ENCODE measurements at places on chromosomes 6 and 20.

- no peak for DNase-seq
Measured at GRCh38 chr6:107495971-107496370, 6.1 kb downstream of the SOBP start.

DNA sequence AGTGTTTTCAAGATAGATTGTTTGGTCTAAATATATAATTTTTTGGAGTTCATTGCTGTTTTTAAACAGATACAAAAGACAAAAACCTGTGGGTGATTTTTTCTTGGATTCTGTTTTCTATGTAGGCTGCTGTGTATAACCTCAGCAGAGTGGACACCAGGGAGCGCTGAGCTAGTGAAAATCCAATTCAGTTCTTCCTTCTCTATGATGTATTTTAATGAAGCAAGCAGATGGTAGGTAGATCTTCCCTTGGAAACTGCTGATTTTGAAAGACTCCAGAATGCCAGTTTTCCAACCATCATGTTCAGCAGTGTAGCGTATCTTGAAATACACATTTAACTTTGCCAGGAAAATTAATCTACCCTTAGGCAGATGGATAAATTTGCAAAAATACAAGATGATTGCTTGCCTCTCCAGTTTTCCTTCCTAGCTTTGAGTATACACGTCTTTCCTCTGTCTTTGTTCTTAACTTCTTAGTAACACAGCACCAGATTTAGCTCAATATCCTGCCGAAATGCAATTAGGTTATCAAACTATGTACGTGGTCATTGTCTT lies 178.0 kb downstream of the PHF3 start:
- no peak for DNase-seq

GRCh38 chr20:53202777-53203176 lies 230.6 kb downstream of the TSHZ2 start:
- DNase-seq = no peak

DNA sequence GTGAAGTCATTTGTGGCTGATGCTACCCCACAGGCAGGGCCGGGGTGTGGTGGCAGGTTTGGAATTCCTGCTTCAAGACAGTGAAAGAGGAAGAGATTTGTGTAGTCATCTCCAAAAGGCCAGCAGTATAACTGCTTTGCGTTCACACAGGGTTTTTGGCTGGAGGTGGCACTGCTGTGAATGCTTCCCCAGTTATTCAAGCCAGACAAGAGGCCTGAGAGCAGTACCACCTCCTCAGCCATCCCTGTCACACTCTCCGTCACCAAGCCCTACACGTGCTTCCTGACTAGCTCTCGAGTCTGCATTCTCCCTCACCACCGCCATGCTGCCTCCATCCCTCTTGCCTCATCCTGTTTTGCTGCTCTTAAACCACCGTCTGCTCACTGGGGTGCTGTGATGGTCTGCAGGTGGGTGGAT lies 23.9 kb downstream of the ARMC2 start:
- no peak for DNase-seq

GRCh38 chr6:135506270-135506997 lies 8.9 kb upstream of the AHI1 start:
- DNase-seq = no peak

DNA sequence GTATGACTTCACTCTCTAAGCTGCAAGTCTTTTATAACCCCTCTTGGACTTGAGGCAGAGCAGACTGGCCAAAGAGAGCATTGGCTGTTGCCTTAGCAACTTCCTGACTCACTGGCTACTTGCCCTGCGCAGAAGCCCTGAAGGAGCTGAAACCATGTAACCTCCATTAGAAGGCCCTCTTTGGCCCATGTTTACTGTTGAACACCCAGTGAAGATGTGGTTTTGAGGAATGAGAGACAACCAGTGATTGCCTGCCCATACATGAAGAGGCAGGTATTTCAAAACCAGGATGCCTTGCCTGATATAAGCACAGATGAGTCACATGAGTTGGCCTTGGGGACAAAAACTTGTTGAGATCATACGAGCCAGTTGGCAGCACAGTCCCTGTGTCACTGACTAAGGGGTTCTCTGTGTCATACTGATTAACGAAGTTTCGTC lies 182.5 kb downstream of the EDN1 start:
- DNase-seq = no peak

DNA sequence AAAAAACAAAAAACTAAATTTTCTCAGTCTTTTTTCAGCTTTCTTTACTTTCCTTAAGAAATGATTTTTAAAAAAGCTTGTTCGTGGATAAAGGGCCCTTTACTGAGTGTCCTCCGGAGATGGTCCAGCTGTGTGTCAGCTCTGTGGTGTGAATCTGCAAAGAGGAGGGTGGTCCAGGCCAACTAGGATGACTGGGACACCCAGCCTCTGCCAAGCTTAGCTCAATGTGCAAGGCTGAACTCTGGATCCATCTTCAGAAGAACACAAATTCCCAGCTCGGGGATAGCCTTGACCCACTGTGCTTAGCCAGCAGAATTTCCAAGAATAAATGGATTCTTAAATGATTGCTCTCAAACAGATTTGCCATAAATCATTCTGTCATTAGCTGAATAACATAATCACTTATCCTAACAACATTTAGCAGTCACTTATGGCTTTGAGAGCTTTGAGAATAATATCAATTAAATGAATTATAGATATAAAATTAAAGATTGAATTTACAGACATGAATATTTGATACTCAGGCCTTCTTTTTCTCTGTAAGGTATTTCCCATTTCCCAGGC lies 14.2 kb upstream of the CALHM5 start:
- DNase-seq = no peak

DNA sequence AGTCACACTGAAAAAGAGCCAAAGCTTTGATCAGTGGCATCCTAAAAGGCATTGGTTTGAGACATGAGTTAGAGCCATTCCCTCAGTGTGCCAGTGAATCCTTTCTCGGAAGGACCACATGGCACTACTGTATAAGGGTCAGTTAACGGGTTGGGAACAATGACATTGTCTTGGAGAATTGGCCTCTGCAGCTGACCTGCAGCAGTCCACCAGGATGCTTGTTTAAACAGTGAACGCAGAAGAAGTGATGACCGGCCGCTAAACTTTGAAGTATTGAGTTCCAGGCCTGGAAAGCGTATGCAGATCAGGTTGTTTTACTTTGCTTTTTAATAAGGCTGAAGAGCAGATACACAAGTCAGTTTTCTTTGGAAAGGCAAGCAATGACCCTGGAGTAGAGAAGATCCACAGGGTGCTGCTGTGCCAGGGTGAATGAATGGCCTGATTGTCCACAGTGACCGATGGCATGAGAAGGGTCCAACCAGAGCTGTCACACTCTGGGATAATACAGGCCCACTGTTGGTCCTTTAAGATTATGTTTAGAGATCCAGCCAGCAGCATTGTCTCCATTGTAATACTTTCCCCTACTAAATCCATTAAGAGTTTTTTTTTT lies 57.8 kb downstream of the GMPR start:
- DNase-seq = no peak

DNA sequence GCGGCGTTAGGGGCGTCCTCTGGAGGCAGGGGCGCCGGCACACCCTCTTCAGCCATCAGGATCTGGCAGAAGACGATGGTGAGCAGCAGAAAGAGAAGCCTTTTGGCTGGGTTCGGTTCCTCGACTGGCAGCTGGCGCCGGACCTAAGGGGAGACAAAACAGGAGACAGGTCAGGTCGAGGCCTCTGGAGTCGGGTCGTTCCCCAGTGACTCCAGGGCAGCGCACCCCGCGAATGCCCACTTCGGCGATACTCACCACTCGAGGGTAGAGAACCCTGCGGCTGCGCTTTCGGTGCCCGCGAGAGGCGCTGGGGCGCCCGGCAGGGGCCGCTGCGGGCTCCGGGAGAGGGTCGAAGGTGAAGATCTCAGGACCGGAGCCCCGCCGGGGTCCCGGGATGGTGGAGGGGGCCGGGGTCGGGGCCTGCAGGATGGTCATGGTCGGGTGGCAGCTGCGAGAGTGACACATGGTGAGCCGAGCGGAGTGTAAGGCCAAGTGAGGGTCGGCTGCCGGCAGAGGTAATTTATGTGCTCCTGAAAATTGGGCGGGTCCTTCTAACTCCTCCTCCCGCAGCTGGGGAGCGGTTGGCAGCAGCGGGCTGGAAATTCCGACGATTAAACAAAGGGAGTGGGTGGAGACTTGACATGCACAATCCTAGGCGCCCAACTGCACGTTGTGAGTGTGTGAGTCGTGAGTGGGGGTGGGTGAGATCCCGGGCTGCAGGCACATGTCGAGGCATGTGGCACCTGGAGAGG lies at the start of gene IER3:
IER3 (minus strand) TSS at position 494 of the 752 bp plus-strand sequence; CDS start at position 465, 29 bp downstream.
- no peak for DNase-seq

- DNase-seq = no peak
Measured at GRCh38 chr6:66662196-66662595, 955.2 kb upstream of the EYS start.

- no peak for DNase-seq
Measured at GRCh38 chr6:32785781-32786533, 22.6 kb upstream of the HLA-DQB2 start.

DNA sequence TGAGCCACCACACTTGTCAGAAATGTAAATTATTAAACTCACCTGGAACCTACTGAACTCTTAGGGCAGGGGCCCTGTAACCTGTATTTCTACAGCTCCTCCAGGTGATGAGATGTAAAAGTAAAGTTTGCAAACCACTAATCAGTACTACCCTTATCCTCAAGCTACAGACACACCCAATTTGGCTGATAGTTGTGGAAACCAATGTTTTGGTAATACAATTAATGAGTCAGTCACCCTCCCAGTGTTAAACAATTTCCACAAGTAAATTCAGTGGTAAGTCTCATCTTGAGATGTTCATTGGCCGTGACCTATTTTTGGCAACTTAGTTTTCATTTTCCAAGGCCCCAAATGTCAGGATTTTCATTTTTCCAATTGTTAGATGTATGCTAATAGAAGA lies 29.6 kb downstream of the GCNT2 start:
- no peak for DNase-seq

Measured in brain pericyte (primary cell).